Neural crest cell (in vitro differentiated cells): ENCODE measurements at places on chromosomes 2 and 18.

DNA sequence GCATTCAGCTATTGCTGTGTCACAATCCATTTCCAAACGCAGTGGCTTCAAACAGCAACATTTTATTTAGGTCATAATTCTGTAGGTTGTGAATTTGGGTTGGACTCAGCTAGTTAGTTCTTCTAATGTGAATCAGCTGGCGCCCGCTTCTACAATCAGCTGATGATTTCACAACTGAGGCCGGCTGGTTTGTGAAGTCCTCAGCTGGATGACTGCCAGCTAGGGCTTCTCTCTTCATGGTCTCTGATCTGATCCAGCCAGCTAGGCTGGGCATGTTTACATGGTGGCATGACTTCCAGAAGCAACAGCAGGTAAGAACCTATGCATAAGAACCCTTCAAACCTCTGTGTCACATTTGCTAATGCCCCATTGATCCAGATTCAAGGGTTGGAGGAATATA is 172.0 kb downstream of the SLC4A10 start:
- DNase-seq: no peak

- no peak for DNase-seq
Observed at GRCh38 chr2:120491111-120491625, 145.2 kb downstream of the INHBB start.

DNA sequence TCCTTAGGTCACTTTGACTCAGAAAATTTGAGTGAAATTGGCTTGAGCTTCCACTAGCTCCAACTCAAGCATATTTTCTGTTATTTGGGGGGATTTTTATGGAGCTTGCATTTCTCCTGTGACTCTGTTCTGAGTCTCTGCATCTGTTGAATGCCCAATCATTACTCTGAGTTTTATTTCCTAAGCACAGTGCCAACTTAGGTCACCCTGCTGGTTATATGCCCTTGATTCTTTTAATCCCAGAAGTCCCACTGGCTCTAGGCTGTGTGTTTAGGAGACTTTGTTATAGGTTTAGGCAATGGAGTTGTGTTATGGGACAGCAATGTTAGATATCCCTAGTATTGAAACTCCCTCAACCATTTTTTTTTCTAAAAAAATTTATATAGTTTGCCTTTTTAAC is 198.2 kb upstream of the DTNA start:
- no peak for DNase-seq

DNA sequence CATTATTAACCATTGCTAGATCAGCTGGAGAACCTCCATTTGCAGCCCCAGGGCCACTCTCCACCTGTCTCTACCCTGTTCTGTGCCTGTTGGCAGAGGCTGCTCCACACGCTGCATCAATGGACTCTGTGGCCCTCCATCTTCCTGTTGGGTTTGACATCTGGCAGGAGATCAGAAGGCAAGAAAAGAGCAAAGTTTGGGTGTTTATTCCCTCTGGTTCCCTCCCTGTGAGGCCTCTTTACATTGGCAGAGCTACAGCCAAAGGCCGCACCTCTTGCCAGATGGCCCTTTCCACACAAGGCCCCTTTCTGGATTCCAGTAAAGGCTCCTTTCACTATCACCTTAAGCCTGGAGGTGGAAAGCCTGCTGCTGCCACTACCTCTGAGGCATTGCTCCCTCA is 110.9 kb upstream of the RND3 start:
- DNase-seq: no peak

DNA sequence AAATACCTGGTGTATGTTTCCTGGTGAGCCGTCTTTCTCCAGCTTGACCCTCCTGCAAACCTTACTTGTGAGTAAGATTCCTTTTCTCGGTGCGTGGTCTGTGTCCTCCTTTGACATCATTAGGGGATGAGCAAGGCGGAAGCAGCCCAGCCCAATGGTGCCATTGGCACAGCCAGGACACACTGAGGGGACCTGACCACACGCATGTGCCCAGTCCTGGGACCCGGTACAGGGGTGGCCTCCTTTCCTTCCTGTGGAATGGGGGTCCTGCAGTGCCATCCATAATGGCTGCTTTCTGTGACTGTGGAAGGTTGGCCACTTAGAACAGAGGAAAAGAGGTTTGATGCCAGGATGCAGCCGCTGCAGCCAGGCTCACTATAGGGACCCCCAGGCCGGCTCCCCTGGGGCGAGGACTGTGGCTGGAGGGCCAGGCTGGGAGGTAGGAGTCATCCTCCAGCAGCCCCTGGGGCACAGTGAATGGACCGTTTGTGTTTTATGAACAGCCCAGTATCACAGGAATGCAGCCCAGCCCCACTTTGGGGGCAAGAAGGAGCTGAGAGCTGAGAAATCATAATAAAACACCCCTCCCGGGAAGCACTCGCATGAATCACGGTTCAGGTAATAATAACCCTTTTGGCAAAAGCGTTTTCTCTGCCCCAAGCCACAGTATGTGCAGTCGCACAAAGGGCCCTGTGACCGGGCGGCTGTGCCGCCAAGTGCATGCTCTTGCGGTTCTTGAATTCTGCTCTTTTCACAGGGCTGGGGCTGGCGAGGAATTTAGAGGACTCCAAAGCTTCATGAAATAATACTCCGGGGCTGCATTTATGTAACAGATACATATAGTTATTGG is 73.2 kb downstream of the ASB1 start:
- no peak for DNase-seq

DNA sequence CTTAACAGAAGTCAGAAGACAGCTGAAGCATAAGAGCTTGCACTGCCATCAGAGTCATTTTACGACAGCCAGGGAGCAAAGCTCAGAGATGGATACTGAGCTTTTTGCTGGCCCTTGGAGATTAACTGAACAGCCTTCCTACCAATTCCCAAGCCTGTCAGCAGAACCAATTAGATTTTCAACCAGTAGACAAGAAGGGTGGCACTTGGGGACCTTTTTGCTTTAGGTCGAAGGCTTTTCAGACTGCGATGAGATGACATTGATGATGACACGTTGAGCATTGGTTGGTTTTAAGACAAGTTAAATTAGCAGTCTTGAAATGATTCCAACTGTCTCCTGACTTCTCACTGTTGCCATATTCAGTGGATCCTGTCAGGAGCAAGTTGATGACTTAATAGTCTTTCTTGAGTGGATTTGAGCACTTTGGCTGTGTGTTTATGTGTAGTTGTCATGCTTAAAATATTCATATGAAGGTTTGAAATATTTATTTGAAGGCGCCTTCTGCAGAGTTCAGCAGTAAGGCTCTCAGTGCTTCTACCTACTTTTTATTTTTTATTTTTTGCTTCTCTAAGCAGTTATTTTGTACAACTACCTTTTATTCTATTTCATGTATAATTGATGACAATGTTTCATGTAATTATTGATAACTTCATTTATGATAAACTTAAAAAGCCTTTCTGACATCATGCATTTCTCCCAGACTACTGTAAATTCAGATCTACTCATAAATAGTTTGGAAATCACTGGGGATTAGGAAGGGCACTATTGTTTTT is 256.7 kb downstream of the CAMKMT start:
- DNase-seq: no peak

DNA sequence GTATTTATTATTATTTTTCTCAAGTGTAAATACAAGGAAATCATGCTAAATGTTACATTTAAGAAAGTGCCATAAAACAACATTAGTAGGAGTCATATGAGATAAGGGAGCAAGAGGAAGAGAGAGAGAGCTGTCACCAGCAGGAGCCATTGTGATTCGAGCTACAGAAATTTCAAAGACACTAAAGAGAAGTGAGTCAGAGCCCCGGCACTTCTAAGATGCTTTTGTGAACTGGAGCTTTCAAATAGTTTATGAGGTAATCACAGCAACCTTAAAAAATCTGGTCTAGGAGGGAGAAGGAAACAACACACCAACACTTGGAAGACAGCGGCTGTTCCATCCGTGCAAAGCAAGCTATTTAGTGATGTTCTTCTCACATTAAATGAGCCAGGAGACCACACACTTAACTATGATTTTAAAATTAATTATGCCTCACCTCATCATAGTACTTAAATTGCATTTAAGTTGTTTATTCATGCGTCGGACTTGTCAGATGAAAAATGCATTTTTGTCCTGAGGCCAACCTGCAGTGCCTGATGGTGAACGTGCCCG is 382.7 kb upstream of the SALL3 start:
- DNase-seq: no peak

DNA sequence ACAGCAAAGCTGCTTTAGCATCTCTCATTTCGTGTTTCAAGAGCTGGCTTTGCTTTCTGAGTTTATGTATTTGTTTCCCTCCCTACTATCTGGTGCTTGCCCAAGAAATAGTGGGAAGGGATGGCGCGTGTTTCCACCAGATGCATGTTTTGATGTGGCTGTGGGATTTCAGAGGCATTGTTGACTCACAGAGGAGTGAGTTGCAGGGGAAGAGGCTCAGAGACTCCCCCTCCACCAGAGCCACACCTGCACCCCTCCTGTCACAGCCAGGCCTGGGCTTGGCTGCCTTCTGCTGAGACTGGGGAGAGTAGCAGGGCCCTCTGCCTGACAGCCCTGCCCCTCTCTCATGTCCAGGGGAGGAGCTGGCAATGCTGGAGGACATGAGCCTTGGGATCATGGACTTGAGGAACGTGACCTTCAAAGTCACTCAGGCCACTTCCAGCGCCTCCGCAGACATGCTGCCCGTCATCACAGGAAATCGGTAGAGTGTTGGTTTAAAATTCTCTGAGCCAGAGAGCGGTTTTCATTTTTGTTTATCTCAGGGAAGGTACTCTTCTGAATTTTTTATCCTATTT is 42.9 kb downstream of the COA5 start:
- no peak for DNase-seq

- no peak for DNase-seq
Observed at GRCh38 chr2:85784474-85784986, 30.7 kb downstream of the ATOH8 start.

DNA sequence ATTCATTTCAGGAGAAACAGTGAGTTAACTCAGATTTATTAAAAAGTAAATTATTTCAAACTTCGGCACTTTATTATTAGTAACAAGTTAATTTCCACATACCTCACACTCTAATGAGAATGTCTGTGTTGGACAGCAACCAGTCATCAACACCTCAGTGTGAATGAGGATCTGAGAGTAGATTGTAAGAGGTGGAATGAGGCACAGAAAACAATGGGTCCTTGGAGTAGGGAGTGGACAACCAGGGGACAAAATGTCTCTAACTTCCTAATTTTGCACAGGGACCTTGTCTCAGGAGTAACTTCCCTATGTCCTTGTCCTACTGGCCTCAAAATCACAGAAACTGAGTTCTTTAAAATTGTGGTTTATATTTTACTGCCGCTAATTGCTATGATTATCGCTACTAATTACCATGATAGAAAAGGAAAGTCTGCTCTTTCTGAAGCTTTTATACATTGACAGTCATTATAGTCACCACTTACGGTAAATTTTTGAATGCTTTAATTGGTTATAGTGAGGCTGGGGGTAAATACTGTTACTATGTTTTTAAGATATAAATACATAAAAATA is 82.2 kb upstream of the LRPPRC start:
- no peak for DNase-seq

DNA sequence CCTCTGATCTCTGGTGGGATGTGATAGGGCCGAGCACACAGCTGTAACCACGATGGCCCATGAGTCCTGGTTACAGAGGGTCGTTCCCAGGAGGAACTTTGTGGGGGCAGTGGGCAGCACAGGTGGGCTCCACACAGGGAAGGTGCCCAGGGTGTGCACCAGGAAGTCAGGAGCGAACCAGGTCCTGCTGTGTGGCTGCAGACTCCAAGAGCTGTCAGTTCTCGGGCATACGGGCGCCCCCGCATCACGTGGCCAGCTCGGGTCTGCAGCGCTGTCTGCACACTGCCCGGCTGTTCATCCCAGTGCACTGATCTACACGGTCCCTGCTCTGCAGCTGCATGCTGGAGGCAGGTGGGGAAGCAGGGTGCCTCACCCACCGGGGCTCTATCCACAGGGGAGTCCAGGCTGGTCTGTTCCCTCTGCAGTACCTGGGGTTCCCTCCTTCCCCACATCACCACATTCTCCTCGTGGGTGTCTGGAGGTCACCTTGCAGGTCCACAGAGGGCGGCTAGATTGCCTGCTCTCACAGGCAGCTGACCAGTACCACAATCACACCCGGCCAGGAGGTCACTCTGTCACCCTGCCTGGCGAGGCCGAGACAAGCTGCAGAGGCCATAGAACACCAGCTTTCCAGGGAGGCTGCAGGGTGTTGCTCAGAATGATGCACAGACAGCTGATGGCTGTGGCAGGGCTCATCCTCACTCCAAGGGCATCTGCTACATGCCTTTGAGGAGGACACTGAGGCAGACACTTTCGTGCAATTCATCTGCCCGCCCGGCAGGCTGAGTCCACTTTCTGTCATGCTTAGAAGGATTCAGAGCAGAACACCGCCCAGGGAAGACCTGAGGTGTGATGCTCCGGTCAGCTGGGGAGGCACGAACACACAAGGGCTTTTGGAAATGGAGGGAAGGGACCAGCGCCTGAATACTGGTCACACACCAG is 202.7 kb downstream of the EIPR1 start:
- DNase-seq: no peak

DNA sequence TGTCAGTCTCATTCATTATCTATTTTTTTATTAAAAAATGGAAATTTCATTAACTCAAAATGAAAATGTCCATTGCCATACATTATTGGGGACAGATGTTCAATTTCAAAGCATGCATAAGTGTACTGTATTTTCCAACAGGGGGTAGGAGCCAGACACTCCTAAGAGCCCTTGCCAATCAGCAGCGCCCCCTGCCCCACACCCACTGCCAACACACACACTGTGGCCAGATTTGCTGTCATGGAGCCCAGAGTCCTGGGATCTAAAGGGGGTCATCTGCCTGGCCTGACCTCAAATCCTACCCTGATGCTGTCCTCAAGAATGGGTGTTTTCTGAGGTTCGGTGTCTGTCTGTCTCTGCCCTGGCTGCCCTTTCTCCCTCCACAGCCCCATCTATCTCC is 162.2 kb upstream of the TWIST2 start:
- DNase-seq: no peak

- no peak for DNase-seq
Observed at GRCh38 chr2:56364902-56365301, 181.1 kb downstream of the CCDC85A start.

GRCh38 chr2:9179572-9180201 is 26.9 kb upstream of the ASAP2 start:
- no peak for DNase-seq

DNA sequence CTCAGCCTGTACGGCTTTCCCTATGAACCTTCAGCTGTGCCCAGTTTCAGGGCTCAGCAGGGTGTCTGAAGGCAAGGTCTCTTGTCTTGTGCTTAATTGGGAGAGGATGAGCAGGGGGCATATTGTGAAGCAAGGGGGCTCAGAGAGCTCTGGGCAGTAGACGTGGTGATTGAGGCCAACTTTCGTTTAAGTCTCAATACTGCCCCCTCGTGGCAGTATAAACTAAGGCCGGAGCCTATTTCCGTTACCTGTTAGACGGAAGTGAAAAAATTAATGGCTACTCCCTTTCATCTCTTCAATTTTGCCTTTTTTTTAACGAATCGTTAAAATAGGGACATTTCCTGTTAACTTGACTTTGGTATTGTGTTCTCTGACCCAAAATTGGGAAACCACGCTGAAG is 193.4 kb downstream of the TDRD15 start:
- DNase-seq: peak; percentile 57

GRCh38 chr2:44470151-44470550 is 108.4 kb downstream of the CAMKMT start:
- DNase-seq: no peak

GRCh38 chr2:5898667-5899066 is 206.5 kb downstream of the SOX11 start:
- DNase-seq: no peak
